Fibroblast of skin of scalp (primary cell): ENCODE measurements at places on chromosomes 16 and 17.

DNA sequence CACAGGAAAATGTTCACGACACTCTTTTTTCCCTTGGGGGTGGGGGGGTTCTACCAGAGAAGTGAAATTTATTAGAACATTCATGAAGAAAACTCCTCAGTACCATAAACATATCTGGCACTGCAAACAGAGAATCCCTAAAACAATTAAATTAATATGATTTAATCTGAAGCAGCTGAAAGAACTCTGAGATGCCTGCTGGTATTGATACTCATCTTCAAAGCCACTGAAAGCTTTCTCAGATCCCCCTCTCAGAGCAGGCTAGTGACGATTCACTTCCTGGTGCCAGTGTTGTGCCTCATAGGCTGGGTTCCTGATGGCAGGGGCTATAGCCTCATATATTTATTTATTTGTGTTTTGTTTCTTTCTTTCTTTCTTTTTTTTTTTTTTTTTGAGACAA is 52.7 kb downstream of the MYH10 start:
- no peak for DNase-seq

DNA sequence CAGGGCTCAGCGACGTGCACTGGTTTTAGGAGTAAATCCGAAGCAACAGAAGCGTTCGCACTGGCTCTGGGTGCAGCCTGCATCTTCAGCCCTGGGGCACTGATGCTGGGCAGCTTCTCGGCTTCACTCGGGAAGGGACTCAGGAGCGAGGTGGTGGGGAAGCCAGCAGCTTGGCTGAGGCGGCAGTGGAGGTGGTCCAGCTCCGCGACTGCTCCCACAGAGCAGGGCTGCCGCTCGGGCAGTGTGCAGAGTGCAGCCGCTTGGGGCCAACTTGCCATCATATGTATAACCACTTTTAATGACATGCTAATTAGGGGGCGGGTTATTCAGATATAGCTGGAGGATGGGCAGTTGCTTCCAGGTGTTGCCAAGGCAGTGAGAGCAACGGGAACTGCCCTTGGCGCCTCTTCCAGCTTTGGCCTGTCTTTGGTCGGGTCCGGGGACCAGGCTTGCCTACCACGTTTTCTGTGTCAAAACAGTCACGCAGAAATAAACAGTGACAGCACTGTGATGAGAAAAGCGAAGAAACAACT is 26.7 kb downstream of the METRNL start:
- no peak for DNase-seq

- DNase-seq = peak; percentile 81
Measured at GRCh38 chr16:12231666-12232065, 255.1 kb downstream of the SNX29 start.

DNA sequence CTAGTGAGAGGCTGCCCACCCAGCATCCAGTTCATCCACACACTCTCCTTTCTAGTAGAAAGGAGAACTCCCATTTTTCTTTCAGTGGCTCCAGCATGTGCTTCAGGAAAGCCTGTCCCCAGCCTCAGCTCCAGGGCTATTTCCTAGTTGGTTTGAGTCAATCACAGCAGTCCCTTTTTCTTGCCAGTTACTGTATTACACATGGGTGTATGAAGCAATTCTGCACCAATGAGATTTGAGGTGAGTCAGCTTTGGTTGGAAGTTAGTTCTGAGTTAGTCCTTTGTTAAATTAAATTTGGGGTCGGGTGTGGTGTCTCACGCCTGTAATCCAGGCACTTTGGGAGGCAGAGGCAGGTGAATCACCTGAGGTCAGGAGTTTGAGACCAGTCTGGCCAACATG is 24.8 kb downstream of the RAD51D start:
- DNase-seq = peak; percentile 73

DNA sequence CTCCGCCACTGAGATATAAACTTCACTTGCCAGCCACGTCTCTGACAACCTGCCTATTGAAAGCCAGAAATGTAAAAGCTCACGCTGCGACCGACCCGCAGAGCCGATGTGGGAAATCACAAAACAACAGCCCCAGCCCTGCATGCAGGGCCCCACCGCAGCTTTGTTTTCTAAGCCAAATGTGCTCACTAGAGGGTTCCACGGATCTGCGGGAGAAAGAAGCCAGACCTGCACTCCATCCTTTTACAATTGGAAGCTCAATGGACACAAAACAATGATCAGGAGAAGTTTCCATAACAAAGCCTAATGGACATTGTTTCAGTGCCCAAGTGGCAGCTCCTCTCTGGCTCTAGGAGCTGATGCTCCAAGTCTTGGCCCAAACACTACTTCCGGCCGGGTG is 33.1 kb downstream of the WIPI1 start:
- DNase-seq = no peak

GRCh38 chr16:4663777-4664465 is 29.4 kb upstream of the NUDT16L1 start:
- peak; percentile 14 for DNase-seq

GRCh38 chr17:40857535-40857934 is 9.5 kb downstream of the KRT12 start:
- DNase-seq = peak; percentile 81

DNA sequence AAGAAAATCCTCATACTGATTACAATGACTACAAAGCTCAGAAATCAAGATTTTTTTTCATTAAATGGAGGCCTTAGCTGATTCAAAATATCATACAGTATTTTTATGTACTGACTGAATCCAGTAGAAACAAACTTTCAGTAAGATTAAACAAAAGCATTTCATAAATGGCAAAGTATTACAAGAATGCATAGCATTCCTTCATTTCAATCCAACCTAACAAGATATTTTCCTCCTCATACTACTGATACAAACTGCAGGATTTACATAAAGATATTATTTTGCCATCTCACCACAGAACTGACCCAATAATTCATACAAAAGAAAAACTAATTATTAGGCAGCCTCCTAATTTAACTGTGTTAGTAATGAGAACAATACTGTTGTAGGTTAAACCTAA is 6.2 kb upstream of the KANSL1 start:
- DNase-seq = peak; percentile 63

- no peak for DNase-seq
Measured at GRCh38 chr17:29588562-29589411, 661 bp downstream of the GIT1 start.

DNA sequence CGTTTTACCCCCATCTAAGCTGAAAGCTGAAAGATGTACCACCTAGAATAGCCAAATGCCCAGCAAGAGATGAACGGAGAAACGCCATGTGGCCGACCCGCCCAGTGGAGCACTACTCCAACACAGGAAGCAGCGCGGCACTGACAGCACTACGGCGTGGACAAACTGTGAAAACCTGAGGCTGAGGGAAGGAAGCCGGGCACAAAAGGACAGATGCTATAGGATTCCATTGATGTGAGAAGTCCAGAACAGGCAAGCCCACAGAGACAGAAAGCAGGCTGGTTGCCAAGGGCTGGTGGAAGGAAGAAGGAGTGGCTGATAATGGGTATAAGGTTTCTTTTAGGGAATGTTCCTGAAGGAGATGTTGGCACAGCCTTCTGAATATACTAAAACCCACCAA is 29.4 kb upstream of the SLC38A8 start:
- peak; percentile 9 for DNase-seq

- DNase-seq = no peak
Measured at GRCh38 chr16:85227084-85227945, 115.0 kb upstream of the CIBAR2 start.

DNA sequence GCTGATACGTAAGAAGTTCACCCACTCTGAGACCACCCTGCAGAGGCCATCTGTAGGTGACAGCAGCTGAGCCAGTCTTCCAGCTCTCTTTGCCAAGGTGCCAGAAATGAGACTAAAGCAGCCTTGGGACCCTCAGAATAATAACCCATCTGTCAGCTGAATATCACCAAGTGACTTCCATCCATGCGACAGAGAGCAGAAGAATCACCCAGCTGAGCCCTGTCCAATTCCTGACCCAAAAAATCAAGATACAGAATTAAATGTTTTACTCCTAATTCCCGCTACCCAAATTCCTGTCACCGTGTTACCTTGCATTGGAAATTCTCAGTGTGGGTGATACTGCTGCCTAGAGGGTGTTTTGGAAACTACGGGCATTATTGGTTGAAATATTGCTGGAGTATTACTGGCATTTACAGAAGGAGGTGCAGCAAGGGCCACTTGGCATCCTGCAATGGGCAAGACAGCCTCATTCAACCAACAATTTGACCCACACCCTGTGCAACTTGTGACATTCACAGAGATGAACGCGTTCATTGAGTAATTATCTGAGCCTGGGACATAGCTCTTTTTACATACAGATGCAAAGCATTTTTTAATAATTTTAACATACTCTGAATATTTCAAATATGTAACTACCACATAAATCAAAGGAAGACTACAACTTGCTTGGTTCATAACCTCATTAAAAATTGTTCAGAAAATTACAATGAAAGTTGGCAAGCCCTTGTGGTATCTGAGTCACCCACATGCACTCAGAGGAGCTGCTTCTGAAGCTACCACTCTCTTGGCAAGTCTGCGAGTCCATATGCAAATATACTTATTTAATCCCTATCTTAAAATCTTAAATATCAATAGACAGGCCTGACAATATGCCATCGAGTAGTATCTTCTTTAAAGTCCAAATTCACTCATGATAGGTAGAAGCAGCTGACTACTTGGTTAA is 126.6 kb downstream of the C16orf95 start:
- DNase-seq = peak; percentile 45

GRCh38 chr17:42845918-42846593 is 1.7 kb downstream of the AOC2 start:
- DNase-seq = no peak

GRCh38 chr17:68771867-68772515 is 170.8 kb upstream of the FAM20A start:
- peak; percentile 63 for DNase-seq

DNA sequence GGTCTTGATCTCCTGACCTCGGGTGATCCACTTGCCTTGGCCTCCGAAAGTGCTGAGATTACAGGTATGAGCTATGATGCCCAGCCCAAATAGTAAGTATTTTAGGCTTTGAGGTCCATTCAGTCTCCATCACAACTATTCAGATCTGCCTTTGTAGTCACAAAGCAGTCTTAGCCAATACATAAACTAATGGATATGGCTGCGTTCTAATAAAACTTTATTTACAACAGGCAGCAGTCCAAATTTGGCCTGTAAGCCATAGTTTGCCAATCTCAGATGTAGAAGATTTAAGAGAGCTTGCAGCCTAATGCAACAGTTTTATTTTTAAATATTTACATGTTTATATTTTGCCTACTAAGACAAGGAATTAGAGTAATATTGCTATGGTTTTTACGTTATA is 111.7 kb downstream of the YPEL2 start:
- no peak for DNase-seq

DNA sequence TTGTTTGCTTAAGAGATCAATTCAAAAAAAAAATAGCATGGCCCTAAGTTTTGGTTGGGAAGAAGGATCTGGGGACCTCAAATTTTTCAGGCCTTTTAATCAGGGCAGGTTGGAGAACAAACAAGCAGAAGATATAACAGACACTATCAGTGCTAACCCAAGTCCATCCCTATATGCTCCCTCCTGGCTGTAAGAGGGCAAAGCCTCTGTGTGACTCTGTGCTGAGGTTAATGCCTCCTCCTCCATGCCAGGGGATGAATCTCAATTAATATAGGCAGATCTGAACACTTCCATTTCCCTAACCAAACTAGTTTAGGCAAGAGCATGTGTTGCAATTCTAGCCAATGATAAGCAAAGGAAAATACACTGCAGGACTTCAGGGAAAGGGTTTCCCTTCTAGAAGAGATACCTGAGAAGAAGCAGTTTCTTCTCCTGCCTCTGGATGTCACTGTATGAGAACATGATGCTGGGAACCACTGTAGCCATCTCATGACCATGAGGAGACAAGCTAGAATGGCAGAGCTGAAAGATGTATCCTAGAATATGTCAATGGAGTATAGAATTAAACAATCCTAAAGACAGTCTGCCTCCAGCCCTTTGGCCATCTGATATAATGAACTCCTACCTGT is 76.0 kb downstream of the CHD9NB start:
- peak; percentile 11 for DNase-seq

- DNase-seq = peak; percentile 80
Measured at GRCh38 chr16:57422026-57422944, 17.7 kb downstream of the CCL17 start.

GRCh38 chr17:2893422-2893914 is 97.2 kb downstream of the RAP1GAP2 start:
- no peak for DNase-seq

DNA sequence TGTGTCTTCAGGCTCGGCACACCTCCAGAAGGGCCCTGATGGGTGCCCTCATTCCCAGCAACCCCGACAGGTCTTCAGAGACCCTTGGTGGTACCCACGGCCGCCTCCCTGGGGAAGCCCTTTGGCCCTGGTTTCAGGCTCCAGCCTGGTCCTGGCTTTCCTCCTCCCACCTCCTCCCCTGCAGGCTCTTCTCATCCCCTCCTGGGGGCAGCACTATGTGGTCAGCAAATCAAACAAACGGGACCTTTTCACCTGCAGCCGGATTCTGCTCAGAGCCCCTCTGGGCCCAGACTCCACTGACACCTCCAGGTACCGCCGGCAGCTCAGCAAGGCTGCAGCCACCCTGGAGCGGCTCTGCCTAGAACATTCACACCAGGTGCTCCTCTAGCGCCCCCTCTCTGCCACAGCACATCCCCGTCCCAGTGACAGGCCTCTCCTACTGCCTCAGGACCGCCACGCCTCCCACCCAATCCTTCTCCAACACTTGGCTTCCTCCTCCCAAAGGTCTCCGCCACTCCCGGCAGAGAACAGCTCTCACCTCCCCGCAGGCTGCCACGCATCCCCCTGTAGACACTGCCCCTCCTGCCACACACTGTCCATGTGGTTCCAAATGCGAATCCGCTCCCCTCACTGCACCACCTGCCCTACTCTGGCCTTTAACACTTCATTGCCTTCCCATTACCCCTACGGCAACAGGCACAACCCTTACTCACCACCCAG is 12.0 kb downstream of the CORO7 start:
- DNase-seq = peak; percentile 54

- peak; percentile 37 for DNase-seq
Measured at GRCh38 chr17:4004517-4005295, 40.5 kb upstream of the ATP2A3 start.

- no peak for DNase-seq
Measured at GRCh38 chr16:4801051-4801961, 1.1 kb downstream of the ROGDI start.

- DNase-seq = no peak
Measured at GRCh38 chr17:77546772-77547241, 406.0 kb downstream of the SEC14L1 start.

GRCh38 chr17:17928398-17929287 is 43.6 kb downstream of the TOM1L2 start:
- DNase-seq = peak; percentile 21

GRCh38 chr17:35345926-35346771 is 27.3 kb downstream of the SLFN11 start:
- peak; percentile 38 for DNase-seq

- DNase-seq = no peak
Measured at GRCh38 chr17:78330570-78331224, 29.2 kb downstream of the SOCS3 start.

DNA sequence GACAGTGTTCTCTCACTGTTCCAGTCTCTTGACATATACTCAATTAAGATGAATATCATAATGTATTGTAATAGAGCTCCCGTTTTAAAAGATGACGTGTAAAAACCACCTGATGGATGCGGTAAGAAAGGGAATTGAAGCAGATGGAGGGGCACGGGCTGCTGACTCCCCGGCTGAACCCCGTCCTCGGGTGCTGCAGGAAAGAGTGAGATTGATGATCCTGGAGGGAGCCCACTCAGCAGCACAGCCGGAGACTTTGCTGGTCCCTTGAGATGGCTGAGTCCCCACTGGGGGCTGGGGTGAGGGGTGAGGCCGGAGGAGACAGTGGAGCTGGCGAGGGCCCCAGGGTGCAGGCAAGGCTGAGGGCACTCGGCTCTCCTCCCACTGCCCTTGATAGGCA is 217.4 kb downstream of the RPTOR start:
- no peak for DNase-seq

- DNase-seq = no peak
Measured at GRCh38 chr17:44176671-44177501, 6.4 kb downstream of the ASB16 start.
